ENCODE measurements at places on chromosomes 5 and 9. TPM values are rescaled to one million over a fixed set of nuclear protein-coding genes. Genes with fewer than 3 reads are reported as not detected.

Gene ITGA2
- total RNA-seq = 17.6 TPM

Gene PPP3R2
- not detected for total RNA-seq

Gene NR5A1
- 0.09 TPM for total RNA-seq

Gene RMRP
- total RNA-seq = not detected

Gene BTNL8
- total RNA-seq = not detected

Measured in A549 treated with GW870086 at 1 μM for 4 hours (cell line).